ENCODE measurements at places on chromosomes 12 and 14.
A peak's percentile ranks its signal among the peaks of the same experiment; 100 is the strongest.

- no peak for DNase-seq
Measured at GRCh38 chr12:115790526-115790925, 487.0 kb downstream of the MED13L start.

DNA sequence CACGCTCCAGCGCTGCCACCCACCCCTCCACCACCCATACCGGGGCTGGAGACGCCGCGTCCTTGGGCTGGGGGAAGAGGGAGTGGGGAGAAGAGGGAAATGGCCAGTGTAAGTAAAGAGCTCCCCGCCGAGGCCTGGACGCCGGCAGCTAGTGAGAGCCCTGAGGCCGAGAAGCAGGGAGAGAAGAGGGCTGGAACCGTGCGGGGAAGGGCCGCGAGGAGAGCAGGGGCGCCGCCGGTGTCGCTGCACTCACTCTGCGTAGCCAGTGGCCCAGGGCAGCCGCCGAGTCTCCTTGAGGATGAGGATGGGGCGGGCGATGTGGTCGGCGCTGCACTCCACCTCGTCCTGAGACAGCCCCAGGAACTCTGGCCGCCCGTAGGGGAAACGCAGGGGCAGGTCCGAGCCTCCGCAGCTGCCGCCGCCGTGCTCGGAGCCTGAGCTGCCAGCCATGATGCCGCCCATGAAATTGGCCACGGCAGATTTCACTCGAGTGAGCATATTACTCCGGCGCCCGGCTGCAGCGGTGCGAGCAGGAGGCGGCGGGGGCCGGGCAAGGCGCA lies 631 bp downstream of the PPM1H start:
- DNase-seq, result peak; percentile 2

- no peak for DNase-seq
Measured at GRCh38 chr12:93926237-93926636, 222.1 kb upstream of the PLXNC1 start.

GRCh38 chr14:20818861-20819260 lies 16.2 kb upstream of the RNASE1 start:
- DNase-seq, result no peak

DNA sequence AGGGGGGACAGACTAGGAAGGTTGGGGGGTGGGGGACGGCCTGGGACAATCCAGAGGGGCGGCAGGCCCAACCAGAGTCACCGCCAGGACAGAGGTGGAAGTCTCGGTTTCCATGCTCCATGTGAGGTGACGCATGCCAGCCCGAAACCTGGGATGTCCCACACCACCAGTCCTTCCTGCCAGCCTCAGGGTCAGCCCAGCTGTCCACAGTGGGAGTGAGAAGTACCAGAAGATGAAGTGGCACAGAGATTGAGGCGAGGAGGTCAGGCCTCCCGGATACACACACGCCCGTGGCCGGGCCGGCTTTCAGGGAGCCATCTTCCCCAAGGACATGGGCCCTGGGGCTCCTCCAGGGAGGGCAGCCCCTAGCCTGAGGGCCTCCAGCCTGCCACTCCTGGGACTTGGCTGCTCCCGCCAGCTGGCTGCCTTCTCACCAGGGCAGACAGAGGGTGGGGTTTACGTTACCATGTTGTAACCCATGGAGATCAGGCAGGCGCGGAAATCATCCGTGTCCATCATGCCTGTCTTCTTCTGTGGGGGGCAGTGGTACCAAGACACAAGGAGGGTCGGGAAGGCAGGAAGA lies 85.2 kb upstream of the ZFP36L1 start:
- DNase-seq, result no peak

DNA sequence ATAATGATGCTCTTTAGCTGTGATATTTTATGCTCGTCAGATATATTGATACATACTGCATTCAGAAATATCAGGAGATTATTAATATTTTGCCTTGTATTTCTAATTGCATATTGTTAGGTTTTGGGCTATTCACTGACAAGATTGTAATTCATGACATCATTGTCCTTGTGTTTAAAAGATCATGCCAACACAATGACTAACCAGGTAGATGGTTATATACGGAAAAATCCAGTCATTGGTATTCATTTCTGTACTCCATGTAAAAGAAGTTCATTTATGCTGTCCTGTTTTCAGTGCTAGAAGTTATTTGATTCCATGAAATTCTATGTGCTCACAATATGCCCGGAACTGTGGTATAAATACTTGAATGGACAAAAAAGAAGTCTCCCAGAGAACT lies 107.5 kb downstream of the KITLG start:
- no peak for DNase-seq

GRCh38 chr14:36756226-36756625 lies 94.6 kb downstream of the PAX9 start:
- DNase-seq, result no peak

DNA sequence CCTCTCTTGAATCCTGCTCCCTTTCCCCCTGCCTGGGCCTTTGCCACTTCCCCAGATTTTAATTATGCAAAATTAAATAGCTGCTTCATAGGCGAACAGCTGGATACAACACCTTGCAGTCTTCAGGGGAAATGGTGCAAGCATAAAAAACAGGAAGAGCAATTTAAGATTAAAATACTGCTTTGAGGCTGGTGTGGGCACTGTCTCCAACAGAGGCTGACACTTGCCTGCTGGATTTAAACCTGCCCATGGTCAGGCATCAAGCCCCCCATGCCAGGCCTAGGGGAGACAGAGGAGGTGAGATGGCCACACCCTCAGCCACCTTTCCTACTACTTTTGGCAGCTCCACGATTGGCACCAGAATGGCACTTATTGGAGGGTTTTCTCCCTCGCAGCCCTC lies 110.1 kb upstream of the DIO3 start:
- no peak for DNase-seq

DNA sequence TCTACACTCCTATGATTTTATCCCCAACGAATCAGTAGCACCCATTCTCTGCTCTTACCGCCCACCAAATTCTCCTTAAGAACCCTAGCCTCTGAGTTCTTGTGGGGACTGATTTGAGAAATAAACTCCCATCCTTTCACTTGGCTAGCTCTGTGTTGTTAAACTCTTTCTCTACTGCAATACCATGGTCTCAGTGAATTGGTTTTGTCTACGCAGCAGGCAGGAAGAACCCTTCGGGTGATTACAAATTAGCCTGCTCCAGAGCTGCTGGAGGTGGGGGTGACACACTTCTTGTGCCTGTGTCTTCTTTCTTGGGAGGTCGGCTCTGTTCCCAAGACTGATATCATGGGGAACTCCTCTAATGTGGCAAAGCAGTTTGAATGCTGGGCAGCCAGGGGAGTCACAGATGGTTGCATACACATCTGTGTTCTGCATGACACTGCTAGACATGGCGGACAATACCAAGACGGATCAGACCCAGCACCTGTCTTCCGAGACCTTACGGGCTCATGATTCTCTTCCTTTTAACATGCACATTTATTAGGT lies 1.6 kb upstream of the C1S start:
- DNase-seq, result no peak

- no peak for DNase-seq
Measured at GRCh38 chr12:12999271-12999958, 650 bp downstream of the HEBP1 start.

GRCh38 chr14:97267509-97267908 lies 470.3 kb downstream of the VRK1 start:
- no peak for DNase-seq

DNA sequence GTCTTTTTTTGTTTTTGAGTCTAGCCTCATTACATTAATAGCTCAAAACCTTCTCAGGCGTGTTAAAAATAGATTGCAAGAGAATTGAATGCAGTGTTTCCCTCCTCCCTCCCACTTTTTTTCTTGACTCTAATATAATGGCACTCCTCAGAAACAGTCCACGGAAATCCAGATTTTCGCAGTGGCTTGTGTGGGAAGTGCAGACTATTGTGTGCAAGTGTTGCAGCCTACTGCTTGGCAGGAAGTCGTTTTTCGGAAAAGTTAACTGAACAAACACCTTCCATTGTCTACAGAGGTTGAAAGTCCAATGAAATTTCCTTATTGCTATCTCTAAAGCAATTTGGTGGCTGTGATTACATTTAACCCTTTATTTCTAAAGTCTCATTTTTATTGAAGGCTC lies 147.9 kb upstream of the E2F7 start:
- DNase-seq, result no peak

- DNase-seq, result no peak
Measured at GRCh38 chr12:107032266-107032665, 45.3 kb upstream of the MTERF2 start.

DNA sequence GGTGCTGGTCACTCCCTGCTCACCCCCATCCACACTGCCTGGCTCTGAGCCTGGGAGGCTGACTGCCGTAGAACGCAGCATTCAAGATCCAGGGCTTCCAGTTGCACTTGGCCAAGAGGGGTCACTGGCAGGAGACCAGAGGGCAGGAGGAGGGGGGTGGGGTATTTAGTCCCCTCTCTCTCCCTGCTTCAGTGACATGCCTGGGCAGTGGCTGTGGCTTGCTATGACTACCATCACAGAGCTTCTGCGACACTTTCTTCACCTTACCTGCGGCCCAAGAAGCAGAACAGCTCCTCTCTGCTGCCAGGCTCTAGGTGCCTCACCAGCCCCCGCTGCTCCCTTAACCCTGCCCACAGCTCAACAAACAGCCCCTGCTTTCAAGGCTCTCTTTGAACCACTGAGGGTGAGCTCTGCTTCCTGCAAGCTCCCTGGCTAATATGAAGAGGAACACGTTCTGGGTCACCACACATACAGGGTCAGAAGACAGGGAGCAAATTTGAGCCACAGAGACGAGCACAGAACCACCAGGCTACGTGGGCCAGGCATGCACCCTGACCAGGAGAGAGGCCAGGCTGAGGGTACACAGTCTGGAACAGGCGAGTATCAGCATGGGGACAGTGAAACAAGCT lies 55.7 kb downstream of the ITPK1 start:
- no peak for DNase-seq

DNA sequence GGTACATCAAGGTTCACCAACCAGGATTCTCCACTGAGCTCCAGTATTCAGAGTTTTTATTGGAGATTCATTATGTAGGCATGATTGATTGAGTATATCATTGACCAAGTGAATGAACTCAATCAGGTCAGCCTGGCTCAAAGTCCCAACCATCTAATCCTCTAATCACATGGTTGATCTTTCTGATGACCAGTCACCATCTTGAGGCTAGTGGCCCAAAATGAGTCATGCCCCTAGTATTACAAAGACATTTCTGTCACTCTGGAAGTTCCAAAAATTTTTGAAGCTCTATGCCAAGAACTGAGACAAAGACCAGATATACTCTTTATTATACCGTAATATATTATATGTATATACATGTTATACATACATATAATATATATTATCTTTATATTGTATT lies 75.9 kb upstream of the ATF7IP start:
- no peak for DNase-seq

DNA sequence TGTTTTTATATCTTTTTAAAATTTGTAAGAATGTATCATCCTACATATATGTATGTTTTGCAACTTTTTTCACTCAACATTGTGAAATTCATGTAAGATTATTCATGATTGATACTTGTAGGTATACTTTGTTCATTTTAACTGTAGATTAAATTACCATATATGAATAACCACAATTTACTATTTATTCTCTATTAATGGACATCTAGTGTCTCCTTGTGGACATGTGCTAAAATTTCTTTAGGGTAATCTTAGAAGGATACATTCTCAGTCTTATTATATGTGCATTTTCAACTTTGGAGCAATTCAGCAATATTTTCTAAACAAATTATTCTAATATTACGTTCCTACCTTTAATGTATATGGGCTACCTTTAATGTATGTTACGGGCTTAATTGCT lies 192.4 kb downstream of the FUT8 start:
- DNase-seq, result no peak

GRCh38 chr14:100155756-100156616 lies 3.5 kb downstream of the DEGS2 start:
- no peak for DNase-seq

GRCh38 chr14:98951031-98951430 lies 321.0 kb downstream of the BCL11B start:
- no peak for DNase-seq

DNA sequence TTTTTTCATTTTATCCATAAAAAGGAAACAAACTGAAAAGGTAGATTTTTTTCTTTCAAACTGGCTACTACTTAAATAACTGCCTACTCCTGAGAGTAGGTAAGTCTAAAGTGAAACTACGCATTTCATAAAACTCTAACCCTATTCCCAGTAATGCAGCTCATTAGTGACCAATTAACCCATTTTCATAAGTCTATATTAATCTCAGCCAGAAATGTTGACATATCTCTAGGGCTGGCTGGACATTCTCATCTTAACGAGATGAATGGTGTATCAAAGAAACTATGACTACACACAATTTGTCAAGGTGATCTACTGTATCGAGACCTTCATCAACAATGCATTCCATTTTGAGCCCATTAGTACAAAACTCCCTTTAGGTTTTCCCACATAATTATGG lies 57.2 kb downstream of the EPS8 start:
- DNase-seq, result no peak

DNA sequence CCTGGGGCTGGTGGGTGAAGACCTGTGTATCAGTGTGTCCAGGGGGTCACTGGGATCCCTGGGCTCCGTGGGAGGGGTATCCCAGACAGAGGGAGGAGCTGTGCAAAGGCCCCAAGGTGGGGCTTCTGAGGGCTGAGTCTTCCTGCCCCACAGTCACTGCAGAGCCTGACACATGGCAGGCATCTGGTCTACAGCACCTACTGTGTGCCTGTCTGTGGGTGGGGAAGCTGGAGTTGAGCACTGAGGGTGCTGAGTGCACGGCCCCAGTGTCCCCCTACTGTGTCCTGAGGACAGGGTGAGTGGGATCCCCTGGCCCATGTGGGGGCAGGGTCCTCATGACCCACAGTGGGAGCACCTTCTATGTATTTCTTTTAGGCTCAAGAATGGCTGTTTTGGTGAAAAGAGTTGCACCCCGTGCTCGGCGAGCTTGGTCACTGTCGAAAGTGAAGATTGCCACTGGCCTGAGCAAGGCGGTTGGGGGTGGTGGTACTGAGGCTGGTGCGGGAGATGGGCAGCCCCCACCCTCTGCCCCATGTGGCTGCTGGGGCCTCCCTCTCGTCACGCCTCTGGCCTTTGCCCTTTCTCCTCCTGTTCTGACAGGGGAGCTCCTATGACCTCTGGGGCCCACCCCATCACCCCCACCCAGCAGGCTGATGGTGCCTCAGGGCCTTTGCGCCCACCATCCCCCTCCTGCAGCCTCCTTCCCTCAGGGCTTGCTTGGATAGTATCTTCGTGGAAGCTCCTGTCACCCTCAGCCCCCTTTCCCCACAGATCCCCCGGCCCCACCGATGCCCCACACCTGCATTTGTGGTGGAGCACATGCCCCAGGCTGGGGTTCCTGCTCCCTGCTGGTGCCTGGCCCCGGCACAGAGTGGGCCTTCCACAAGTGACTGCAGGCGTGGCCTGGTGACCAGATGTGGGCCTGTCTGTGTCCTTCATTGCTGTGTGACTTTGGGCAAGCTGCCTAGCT lies 55.8 kb downstream of the BEGAIN start:
- no peak for DNase-seq

DNA sequence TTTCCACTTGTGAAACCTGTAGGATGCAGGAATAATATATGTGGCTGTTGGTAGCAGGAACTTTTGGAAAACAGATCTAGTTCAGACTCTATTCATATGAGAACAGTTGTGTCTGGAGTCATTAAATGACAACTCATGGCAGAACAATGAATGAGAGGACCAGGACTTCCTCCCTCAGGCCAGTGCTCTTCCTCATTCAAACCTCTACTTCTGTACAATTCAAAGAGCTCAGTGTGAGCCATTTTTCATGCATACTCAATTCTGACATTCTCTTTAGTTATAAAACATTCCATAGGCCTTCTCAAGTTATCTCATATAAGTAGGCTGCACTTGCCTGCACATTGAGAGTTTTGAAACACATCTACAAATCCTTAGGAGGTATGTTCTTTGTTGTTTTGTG lies 1526.6 kb upstream of the FLRT2 start:
- DNase-seq, result no peak
